Stomach (tissue), 19 donors: ENCODE measurements at places on chromosomes 5 and 9. TPM values are rescaled to one million over a fixed set of nuclear protein-coding genes. Genes with fewer than 3 reads are reported as not detected.

The TXNDC8 gene
- not detected for polyA plus RNA-seq

The PPP2R2B gene
- 0.75 TPM for polyA plus RNA-seq

The TMC1 gene
- polyA plus RNA-seq: 0.33 TPM

The LRRC19 gene
- not detected for polyA plus RNA-seq

The SGCD gene
- polyA plus RNA-seq: 1.8 TPM

The CCL28 gene
- 8.9 TPM for polyA plus RNA-seq

The SH2D3C gene
- 3.5 TPM for polyA plus RNA-seq

The FAM170A gene
- not detected for polyA plus RNA-seq

The TAL2 gene
- not detected for polyA plus RNA-seq

The PLCXD3 gene
- 3.2 TPM for polyA plus RNA-seq

- no peak for DNase-seq
- no peak overlapping the region for H3K27ac ChIP-seq
- H3K27me3 ChIP-seq: no peaks in the 10 kb centered on the region
Measured at GRCh38 chr9:131478911-131479310, 23.8 kb upstream of the POMT1 start.

GRCh38 chr5:154571325-154572035 lies 93.5 kb upstream of the HAND1 start:
- H3K36me3 ChIP-seq: no peaks in the 10 kb centered on the region
- no peak overlapping the region for H3K27ac ChIP-seq
- DNase-seq: no peak
- no peak overlapping the region for H3K4me3 ChIP-seq

- peaks cover 99% of the 10 kb centered on the region for H3K36me3 ChIP-seq
- no peak overlapping the region for H3K27ac ChIP-seq
- no peaks in the 10 kb centered on the region for H3K4me1 ChIP-seq
- no peaks in the 10 kb centered on the region for H3K27me3 ChIP-seq
Measured at GRCh38 chr9:136499935-136500910, 17.4 kb upstream of the SEC16A start.

GRCh38 chr5:147708708-147709107 lies 73.8 kb downstream of the JAKMIP2 start:
- H3K4me1 ChIP-seq: no peaks in the 10 kb centered on the region
- no peaks in the 10 kb centered on the region for H3K27me3 ChIP-seq
- no peak overlapping the region for H3K27ac ChIP-seq

DNA sequence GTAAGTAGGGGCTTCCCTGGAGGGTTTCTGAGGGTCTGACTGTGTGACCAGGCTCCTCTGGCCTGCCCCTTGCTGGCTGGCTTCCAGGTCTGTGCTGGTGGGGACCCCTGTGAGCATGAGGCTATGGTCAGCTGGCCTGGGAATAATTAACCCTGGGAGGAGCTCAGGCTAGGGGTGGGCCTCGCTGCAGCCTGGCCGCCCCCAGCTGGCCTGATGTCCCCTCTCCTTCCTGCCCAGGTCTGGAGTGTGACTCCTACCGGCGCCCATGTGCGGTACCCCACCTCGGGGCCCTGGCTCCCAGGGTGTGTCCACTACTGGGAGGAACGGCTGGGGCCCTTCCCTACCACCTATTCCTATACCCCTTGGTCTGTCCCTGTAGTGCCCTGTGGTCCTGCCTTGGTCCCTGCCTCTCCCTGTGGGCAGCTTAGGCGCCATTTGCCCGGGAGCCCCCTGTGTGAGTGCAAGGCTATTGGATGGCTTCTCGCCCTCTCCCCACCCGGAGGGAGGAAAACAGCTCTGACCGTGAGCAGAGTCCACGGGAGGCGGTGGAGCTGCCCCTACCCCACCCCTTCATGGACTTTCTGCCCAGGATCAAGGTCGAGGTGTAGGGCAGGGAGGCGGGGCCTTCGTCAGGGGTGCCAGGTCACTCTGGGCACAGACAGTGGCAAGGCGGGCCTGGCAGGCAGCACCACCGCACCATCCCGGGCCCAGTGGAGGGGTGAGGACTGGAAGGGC lies 9.4 kb downstream of the RXRA start:
- H3K36me3 ChIP-seq: no peaks in the 10 kb centered on the region
- H3K27me3 ChIP-seq: no peaks in the 10 kb centered on the region
- peaks cover 92% of the 10 kb centered on the region for H3K4me1 ChIP-seq
- H3K27ac ChIP-seq: no peak overlapping the region

GRCh38 chr9:38226491-38226951 lies 157.5 kb upstream of the SHB start:
- no peaks in the 10 kb centered on the region for H3K36me3 ChIP-seq
- H3K27me3 ChIP-seq: no peaks in the 10 kb centered on the region
- peaks cover 5% of the 10 kb centered on the region for H3K4me1 ChIP-seq
- no peak overlapping the region for H3K27ac ChIP-seq
- DNase-seq: no peak

DNA sequence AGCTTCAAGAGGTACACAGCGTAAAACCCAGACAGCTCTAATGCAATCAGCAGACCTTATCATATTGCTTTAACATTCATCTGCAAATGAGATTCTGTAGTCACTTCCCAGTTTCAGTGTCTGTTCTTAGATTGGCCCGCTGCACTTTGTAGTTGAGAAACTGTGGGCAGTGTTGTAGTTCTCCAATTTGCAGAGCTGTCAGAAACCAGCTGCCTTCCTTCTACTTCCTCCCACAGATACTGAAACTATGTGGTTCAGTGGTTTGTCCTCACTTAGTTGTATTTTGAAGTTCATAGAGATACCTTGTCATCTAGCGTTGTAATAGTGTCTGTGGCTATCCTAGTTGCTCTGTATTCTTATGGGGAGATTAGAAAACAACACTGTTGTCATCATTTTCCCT lies 39.6 kb upstream of the TRIM36 start:
- no peaks in the 10 kb centered on the region for H3K4me1 ChIP-seq
- H3K27ac ChIP-seq: no peak overlapping the region
- no peak overlapping the region for H3K4me3 ChIP-seq

- H3K27me3 ChIP-seq: no peaks in the 10 kb centered on the region
- DNase-seq: peak; percentile 78
- H3K27ac ChIP-seq: peak overlapping the region; percentile 65
- H3K4me1 ChIP-seq: peaks cover 22% of the 10 kb centered on the region
- H3K4me3 ChIP-seq: no peak overlapping the region
Measured at GRCh38 chr9:113929634-113930389, 53.7 kb downstream of the ZNF618 start.

- no peaks in the 10 kb centered on the region for H3K27me3 ChIP-seq
- no peak overlapping the region for H3K27ac ChIP-seq
- H3K4me3 ChIP-seq: no peak overlapping the region
- H3K36me3 ChIP-seq: no peaks in the 10 kb centered on the region
- no peak for DNase-seq
Measured at GRCh38 chr5:40958811-40959210, 49.5 kb downstream of the C7 start.

GRCh38 chr5:180090098-180090768 lies 18.7 kb upstream of the RNF130 start:
- peak; percentile 95 for DNase-seq
- peak overlapping the region; percentile 72 for H3K27ac ChIP-seq
- H3K4me3 ChIP-seq: peak overlapping the region; percentile 48
- H3K27me3 ChIP-seq: no peaks in the 10 kb centered on the region
- H3K36me3 ChIP-seq: no peaks in the 10 kb centered on the region
